ENCODE measurements at places on chromosomes 4 and X.
A peak's percentile ranks its signal among the peaks of the same experiment; 100 is the strongest.

DNA sequence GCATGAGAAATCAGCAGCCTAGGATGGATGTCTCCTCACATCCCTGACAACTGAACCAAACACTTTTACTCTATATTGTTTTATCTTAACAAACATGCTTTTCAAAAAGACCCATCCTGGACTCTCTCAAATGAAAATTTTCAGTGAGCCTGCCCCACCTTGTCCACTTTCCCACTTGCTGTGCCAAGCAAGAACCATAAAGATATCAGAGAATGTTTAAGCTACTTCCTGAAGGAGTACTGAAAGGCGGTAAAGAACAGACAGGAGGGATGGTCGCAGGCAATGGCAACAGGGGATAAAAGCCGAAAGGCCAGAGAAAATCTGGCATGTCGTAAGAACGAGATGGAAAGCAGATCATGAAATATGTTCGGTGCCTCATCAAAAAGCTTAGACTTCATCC is 10.5 kb downstream of the APBB2 start:
- no peak for DNase-seq

- no peak for DNase-seq
Measured at GRCh38 chr4:80207172-80207583, 9.9 kb downstream of the PRDM8 start.

GRCh38 chr4:165600959-165601683 is 222.3 kb downstream of the CPE start:
- no peak for DNase-seq

GRCh38 chrX:437661-438390 is 51.1 kb upstream of the PPP2R3B start:
- peak; percentile 7 for DNase-seq

DNA sequence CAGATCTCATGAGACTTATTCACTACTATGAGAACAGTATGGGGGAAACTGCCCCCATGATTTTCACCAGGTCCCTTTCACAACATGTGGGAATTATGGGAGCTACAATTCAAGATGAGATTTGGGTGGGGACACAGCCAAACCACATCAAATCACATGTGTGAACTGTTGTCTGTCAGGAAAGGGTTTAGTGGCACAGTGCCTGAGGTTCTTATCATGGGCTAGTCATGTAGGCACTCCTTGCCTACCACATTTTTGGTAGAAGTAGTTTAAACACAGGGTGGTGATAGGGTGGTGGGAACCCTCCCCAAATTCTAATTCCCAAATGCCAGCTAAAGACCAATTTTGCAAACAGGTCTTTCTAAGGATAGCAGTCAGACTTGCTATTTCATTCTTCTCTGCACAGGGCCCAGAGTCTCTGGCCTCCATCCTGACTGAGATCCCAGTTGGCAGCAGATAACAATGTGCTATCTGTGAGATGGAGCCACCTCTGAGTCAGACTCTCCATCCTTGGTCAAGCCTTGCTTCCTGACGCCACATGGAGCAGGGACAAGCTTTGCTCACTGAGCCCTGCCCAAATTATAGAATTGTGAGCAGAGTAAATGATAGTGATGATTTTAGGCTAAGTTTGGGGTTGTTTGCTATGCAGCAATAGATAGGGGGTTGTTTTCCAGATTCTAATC is 33.5 kb upstream of the SETD7 start:
- DNase-seq: no peak

DNA sequence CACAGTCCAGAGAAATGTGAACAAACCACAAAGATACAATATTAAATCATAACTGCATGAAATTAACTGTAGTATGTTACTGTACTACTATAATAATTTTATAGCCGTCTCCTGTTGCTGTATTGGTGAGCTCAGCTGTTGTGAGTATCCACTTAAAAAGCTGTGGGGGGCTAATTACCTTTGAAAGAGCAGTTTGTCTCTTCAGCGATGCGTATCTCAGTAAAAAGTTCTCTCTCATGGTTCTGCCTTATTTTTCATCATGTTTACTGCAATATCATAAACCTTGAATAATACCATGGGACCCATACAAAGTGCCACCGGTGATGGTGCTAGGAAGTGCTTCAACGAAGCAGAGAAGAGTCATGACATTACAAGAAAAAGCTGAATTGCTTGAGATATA is 8.4 kb upstream of the MSMO1 start:
- DNase-seq: no peak

DNA sequence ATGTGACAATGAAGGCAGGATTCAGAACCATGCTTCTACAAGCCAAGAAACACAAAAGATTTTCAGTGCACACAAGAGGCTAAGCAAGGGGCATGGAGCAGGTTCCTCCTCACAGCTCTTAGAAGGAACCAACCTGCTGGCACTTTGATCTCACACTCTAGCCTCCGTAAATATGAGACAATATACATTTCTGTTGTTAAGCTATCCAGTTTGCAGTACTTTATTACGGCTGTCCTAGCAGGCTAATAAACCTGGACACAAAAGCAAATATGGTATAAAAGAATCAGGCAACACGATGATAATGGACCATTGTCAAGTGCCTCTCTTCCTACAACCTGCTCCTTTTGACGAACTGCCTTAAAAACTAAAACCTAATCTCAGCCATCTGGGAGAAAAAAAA is 114.5 kb downstream of the ZAR1 start:
- DNase-seq: no peak

DNA sequence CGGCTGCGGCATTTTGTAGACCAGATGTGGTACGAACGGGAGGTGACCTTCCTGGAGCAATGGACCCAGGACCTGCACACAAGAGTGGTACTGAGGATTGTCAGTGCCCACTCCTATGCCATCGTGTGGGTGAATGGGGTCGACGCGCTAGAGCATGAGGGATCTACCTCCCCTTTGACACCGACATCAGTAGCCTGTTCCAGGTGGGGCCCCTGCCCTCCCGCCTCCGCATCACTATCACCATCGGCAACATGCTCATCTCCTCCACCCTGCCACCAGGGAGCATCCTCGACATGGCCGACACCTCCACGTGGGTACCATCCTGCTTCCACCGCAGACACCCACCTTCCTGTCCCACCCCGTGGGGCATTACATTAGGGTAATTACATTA is 46.2 kb downstream of the SMARCA5 start:
- DNase-seq: peak; percentile 17

GRCh38 chrX:73977542-73978169 is 326.3 kb upstream of the ZCCHC13 start:
- DNase-seq: peak; percentile 76

DNA sequence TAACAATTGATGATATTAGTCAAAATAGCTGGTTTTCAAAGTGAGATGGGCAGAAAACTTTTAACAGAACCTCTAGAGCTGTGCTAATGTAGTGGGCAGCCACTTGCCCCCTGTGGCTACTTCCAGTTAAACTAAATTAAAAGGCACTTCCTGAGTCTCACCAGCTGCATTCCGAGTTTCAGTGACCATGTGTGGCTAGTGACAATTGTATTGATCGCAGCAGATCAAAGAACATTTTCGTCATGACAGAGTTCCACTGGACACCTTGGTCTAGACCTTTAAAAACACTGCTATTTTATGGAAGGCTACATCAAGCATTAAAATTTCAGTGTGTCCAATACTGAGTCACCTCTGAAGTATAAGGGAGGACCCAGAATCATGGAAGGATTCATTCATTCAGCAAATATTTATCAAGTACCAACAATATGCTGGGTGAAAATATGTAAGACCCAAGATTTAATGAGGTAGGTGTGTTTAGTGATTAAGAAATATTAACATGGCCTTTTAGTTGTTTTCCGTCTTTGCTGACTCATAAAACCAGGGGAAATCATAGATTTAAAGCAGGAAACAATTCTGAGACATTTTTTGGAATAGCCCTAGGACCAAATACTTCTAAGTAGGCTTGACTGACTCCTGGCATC is 5.1 kb upstream of the FAT1 start:
- no peak for DNase-seq

Data from central memory CD4-positive, alpha-beta T cell (primary cell).